Activated CD8-positive, alpha-beta memory T cell treated with anti-CD3 and anti-CD28 coated beads, Interleukin-2, amount 50 U/mL, for 4 hours (primary cell): ENCODE measurements at places on chromosomes 16 and 17.

GRCh38 chr17:74768069-74768762 lies 7.9 kb downstream of the NAT9 start:
- DNase-seq: no peak

- DNase-seq: no peak
Observed at GRCh38 chr16:90004577-90004976, 14.7 kb downstream of the DBNDD1 start.

DNA sequence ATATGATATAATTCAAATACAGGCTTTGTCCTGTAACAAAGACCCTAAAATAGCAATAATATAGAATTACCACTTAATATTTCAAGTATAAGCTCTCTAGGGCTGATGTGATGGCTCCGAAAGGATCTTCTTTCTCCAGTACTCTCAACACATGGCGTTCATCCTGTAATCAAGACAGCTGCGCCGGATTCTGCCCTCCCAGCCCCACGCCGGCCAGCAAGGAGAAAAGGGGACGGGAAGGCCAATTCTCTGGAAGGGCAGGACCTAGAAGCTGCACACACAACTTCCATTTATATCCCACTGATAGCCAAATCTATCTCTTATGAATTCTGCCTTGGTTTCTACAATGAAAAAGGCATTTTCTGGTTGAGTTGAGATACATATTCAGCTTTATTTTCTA lies 32.0 kb downstream of the CCDC182 start:
- no peak for DNase-seq

- DNase-seq: no peak
Observed at GRCh38 chr16:83549316-83550182, 258.2 kb upstream of the HSBP1 start.

GRCh38 chr17:33832262-33832661 lies 422.8 kb upstream of the CCL2 start:
- DNase-seq: no peak

DNA sequence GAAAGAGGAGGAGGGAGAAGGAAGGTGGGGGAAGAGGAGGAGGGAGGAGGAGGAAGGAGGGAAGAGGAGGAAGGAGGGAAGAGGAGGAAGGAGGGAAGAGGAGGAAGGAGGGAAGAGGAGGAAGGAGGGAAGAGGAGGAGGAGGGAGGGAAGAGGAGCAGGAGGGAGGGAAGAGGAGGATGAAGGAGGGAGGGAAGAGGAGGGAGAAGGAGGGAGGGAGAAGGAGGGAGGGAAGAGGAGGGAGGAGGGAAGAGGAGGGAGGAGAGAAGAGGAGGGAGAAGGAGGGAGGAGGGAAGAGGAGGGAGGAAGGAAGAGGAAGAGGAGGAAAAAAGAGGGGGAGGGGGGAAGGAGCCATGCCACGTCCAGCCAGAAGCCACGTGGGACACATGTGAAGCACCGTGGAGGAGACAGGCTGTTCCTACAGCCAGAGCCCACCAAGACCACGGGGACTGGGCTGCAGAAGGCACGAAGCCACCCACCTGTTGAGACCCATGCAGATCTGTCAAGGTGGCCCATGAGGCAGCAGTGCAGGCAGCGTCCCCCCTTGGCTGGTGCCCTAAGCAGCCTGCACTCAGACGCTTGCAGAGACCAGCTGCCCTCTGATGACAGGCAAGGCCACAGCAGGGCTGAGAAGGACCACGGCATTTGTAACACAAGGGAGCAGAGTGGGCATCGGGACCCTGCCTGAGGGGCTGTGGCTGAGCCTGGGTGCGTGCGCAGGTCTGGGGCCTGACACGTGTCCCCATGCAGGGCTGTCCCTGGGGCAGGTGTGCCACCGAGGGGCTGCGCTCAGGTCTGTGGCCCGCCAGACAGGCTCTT lies 10.3 kb downstream of the NDUFAF8 start:
- no peak for DNase-seq
